MM.1S (cell line): ENCODE measurements at places on chromosomes 2 and 18.

DNA sequence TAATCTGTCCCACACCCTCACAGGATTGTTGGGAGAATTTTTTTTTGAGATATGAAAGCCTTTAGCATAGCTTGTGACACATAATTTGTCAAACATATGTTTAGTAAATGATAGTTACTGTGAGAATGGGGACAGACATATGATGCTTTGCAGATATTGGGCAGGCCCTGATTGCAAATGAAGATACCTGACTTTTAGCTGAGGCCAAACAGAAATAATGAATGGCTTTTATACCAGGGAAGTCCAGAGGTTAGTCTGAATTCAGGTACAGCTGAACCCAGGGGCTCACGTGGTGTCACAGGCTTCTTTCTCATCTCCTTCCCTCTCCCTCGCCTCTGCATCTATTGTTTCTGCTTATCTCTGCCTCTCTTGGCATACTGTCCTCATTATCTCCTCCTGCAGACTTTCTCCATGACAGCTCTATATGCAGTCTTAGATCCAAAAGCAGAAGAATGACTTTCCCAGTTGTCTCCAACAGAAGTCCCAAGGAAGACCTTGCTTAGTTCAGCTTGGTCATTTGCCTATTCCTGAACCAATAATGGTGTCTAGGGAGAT, 4.9 kb upstream of the WNT10A start:
- no peak for DNase-seq

DNA sequence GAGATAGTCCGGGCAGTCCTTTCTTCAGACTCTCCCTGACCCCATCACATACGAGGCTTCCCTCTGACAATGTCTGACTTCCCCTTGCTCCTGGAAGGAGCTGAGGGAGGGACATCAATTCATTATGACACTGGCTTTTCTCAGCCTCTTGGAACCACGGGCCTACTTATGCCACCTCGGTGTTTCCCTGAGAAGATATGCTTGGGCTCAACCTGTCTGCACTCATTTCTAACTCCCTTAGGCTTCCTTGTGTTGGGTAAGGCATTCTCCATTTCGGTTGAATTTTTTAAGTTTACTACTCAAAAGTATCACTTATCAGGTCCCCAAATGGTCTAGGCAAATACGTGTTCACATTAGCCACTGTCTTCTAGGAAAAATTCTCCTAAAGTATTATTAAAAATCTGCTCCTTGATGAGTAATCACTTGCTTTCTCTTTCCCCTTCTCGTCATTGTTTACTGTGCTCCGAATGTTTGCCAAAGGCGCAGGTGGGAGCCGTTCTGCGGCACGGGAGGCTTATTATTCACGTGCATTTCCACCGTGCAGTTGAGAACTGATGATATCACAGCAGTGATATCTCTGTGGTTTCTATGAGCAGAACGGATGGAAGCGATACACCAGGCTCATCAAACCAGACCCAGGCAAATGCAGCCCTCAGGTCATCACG, 33.1 kb downstream of the ARL4C start:
- DNase-seq = no peak

DNA sequence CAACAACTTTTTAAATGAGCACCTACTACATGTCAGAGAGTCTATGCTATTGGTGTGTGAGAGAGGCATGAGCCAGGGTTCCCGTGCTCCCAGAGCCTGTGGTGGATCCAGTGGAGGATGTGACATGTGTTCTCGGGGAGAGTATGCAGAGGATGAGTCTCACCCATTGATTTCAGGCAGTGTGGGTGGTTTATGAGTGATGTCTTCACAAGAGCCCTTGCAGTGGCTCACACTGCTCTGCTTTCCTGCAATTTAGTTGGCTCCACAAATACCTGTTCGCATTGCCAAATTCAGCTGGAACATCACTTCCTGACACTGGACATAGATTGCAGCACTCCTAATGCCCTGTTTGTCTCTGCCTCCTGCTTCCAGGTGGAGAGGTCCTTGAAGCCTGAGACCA, 243.6 kb upstream of the CXCR4 start:
- no peak for DNase-seq

DNA sequence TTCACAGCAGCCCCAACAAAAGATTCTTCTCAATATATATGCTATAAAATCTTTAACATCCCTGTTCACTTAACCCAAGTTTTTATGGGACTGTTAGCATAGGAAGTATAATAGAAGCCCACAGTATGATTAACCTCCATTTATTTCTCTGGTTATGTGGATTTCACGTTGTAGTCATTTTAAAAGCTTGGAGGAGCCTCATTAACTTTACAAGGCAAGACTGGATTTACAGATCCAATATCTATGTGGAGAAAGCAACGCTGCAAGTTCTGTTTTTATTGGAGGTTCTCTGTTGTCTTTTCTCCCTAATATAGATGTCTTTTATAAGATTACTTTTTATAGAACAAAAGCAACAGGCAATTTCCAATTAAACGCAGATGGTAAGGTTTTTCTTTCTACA, 114.9 kb upstream of the SYT4 start:
- no peak for DNase-seq

GRCh38 chr2:67660871-67661270, 263.7 kb downstream of the ETAA1 start:
- DNase-seq = no peak

DNA sequence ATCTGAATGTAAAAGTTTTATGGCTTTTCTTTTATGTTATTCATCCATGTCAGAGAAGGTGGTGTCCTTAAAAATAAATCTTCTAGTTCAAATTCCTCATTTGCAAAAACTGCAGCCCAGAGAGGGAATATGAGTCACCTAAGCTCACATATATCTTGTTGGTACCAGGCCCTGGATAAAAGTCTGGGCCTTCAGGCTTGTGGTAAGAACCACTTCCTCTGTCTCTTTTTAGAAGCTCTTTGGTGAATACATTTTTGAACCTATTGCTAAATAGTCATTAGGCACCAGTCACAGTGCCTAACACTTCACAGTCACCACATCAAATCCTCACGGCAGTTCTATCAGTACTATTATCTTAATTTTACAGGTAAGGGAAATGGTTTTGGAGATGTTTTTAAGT, 199.2 kb downstream of the KCNS3 start:
- DNase-seq = peak; percentile 12

- DNase-seq = no peak
Measured at GRCh38 chr2:2464643-2465042, 133.6 kb upstream of the MYT1L start.

- DNase-seq = no peak
Measured at GRCh38 chr2:11659851-11660250, 10.1 kb downstream of the NTSR2 start.

DNA sequence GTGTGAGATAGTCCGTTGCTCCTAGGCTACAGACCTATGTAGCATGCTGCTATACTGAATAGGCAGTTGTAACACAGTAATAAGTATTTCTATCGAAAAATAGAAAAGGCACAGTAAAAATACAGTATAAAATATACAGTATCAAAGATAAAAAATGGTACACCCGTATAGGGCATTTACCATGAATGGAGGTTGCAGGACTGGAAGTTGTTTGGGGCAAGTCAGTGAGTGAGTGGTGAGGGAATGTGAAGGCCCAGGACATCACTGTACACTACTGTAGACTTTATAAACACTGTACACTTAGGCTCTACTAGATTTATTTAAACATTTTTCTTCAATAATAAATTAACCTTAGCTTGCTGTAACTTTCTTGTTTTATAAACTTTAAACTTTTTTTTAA, 3.5 kb downstream of the MAP3K20 start:
- no peak for DNase-seq

- DNase-seq = peak; percentile 49
Measured at GRCh38 chr2:104033399-104033798, 820.5 kb upstream of the POU3F3 start.
